Stimulated activated CD4-positive, alpha-beta T cell treated with anti-CD3 and anti-CD28 coated beads, Interleukin-4, amount 100 ng/mL, for 4 hours (primary cell): ENCODE measurements at places on chromosomes 6 and 20.

DNA sequence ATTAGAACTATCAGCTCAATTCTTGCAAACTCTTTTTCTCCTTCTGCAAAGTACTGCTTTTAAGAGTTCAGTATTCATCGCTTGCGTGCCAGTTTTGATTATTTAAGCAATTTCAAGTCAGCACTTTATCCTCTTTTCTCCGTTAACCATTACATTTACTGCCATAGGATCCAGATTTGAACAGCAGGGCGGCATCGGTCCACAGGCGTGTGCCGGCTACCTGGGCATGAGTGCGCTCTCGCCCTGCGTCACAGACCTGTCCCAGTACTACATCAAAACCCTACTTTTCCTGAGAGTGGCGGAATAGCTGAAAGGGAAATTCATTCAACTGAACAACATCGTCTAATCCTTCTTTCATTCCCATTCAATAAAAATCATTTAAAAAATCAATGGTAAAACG is 53.4 kb downstream of the MYLK4 start:
- DNase-seq = no peak

GRCh38 chr20:38307371-38308046 is 3.6 kb downstream of the BPI start:
- no peak for DNase-seq

- no peak for DNase-seq
These were observed 40.7 kb downstream of the DACT2 start for GRCh38 chr6:168278904-168279303.

- DNase-seq = no peak
These were observed 25.4 kb upstream of the FOXF2 start for GRCh38 chr6:1363729-1364572.

GRCh38 chr6:33579828-33580714 is at the start of gene BAK1:
BAK1 (minus strand) TSS chr6:33580276; CDS start chr6:33577604, 2,672 bp downstream.
- DNase-seq = peak; percentile 76

DNA sequence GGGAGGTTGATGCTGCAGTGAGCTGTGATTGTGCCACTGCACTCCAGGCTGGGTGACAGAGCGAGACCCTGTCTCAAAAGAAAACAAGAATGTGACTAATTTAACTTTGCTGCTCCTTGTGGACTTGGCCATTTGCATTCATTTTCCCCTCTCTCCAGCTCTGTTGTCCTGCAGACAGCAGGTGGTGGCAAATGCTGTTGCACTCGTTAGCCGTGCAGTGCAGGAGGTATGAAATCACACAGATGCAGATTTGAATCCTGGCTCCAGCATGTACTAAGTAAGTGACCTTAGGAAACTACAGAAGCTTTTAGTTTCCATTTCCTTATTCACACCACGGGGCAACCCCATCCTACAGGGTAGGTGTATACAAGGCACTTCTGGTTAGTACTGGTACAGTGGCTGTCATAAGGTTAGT is 9.6 kb upstream of the BEND3 start:
- DNase-seq = no peak

DNA sequence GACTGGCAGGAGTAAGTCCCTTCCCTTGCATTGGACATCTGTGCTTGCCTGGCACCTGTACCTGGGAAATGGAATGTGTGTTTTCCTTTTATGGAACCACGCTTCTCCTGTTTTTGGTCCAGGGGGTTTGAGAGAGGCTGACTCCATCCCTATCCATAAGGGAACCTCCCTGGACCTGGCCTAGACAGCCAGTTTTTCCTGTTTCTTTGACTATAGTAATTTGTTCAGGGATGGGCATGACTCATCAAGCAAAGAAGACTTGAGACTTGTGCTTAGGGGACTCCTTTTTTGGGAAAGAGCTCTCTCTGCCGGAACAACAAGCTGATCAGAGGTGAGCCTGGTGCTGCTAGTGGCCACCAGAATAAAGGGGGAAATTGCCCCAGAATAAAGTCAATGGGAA is 393.8 kb downstream of the CDH26 start:
- DNase-seq = no peak

GRCh38 chr6:127404133-127404532 is 55.1 kb downstream of the KIAA0408 start:
- no peak for DNase-seq

GRCh38 chr20:9609887-9610502 is 95.6 kb downstream of the LAMP5 start:
- no peak for DNase-seq

- no peak for DNase-seq
These were observed 24.4 kb downstream of the DNAH8 start for GRCh38 chr6:38739532-38739931.

GRCh38 chr6:32216285-32216684 is 7.6 kb downstream of the NOTCH4 start:
- DNase-seq = no peak
